Caki2 (cell line): ENCODE measurements at places on chromosomes 7 and 10. TPM values are rescaled to one million over a fixed set of nuclear protein-coding genes. Genes with fewer than 3 reads are reported as not detected.

- no peak for DNase-seq
Observed at GRCh38 chr10:132111871-132112341, 46.2 kb downstream of the JAKMIP3 start.

- DNase-seq: peak; percentile 74
Observed at GRCh38 chr7:107966711-107967110, 36.2 kb downstream of the LAMB1 start.

GRCh38 chr10:17918187-17918903, 33.4 kb upstream of the SLC39A12 start:
- DNase-seq: no peak

DNA sequence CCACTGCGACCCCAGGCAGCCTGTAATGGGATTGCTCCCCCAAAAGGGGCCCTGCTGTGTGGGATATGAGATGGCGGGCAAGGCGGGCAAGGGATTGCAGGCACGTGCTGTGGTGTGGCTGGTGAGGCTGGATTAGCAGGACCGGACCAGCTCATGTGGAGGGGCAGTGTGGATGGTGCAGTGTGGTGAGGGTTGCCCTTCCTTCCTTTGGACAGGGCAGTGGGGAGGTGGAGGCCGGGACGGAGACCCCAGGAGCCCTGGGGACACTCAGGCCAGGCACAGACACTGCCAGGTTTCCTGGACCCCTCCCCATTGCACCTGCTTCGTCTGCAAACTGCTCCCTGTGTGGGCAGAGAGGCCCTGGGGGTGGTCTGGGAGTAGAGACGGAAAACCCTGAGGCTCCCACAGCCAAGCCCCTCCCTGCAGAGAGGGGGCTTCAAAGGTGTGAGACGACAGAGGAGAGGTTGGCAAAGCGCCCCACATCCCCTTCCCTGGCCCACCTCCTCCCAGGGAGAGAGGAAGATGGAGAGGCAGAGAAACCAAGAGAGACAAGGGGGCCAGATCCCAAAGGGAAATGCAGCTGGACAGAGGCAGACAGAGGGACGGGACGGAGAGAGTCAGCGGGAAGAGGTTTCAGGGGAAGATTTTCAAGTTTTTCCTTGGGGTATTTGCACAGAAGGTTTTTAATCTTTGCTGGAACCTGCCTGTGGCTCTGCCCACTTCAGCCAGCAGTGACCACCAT, 89.2 kb downstream of the MICALL2 start:
- DNase-seq: no peak

DNA sequence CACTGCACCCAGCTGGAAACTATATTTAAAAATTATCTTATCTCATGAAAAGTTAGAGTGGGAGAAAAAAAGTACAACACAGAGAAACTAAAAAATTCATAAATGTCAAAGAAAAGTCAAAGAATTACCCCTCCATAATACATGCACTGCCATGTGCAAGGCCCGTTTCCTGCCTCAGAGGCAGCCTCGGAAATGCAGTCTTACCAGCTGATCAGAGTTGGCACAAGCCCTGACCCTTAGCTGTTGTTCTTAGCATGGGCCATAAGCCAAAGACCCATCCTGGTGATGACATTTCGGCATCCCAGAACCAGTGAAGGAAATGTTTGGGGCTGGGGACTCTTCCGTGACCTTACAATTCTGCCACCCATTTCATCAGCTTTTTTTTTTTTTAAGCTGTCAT, 21.6 kb downstream of the RBM48 start:
- DNase-seq: no peak

The KLLN gene
- 0.54 TPM in 1 of 2 replicates, not detected in the other for total RNA-seq
